ENCODE measurements at places on chromosomes 16 and 17.

GRCh38 chr17:42221886-42222745 is 27.8 kb upstream of the GHDC start:
- peak; percentile 90 for DNase-seq

- DNase-seq, result peak; percentile 56
Measured at GRCh38 chr17:31311526-31311925, 2.3 kb downstream of the EVI2B start.

DNA sequence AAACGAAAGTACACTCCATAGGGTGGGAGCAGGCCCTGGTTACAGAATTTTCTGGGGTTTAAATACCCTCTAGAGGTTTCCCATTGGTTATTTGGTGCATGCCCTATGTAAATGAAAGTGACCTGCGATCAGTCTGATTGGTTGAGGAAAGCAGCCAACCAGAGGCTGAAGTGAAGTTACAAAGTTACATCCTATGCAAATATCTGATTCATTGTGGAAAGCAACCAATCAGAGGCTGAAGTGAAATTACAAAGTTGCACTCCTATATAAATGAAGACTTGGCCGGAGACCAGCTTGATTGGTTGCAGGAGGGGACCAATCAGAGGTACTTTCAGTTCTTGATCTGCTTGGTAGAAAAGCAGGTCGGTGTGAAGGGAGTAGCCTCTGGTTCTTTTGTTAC is 24.4 kb downstream of the NAA60 start:
- peak; percentile 65 for DNase-seq

DNA sequence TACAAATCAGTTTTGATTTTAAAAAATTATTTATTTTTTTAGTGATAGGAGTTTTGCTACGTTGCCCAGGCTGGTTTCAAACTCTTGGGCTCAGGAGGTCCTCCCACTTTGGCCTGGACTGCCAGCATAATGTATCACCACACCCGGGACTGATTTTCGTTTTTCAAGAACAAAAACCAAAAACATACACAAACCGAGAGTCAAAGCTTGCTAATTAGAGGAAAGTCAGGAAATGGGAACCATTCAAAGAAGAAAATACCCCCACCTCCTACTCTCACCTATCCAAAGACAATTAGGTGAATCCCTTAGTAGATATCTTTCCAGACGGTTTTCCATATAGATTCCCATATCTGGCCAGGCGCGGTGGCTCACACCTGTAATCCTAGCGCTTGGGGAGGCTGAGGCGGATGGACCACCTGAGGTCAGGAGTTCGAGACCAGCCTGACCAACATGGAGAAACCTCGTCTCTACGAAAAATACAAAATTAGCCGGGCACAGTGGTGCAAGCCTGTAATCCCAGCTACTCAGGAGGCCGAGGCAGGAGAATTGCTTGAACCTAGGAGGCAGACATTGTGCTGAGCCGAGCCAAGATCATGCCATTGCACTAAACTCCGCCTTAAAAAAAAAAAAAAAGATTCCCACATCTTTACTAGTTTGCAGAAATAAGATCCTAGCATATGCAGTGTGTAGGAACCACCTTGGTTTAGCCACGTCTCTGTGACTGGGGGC is 883 bp upstream of the SPN start:
- DNase-seq, result no peak

DNA sequence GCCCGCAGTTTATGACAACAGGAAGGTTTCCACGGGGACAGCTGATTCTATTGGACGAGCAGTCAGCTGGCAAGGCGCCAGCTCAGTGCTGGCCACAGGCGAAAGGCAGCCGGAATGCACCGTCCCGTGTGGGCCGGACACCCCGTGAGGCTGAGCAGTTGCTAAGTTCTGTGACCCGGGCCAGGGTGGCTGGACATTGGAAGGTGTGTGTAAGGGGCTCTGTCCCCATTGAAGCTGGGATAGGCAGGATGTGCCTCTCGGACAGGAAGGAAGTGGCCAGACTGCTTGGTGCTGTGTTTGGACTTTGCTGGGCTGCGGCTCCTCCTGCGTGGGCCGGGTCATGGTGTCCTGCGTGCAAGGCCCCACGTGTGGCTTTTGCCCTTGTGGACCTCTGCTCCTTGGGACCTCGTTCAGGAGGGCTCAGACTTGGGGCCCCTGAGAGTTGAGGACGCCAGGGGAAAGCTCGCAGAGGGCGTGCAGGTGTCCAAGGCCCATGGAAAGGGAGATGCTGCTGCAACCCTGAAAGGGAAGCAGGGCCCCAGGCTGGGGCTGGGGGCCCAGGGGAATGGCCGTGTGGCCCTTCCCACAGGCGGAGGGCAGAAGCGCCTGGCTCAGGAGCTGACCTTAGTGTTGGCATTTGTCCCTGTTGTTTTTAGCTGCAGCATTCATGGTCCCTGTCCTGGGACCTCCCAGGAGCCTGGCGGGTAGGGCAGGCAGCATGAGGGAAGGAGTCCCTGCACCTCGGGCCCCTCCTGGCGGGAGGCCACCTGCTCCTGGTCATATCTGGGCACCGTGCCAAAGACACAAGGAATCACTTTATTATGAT is 10.0 kb downstream of the BAIAP2 start:
- peak; percentile 39 for DNase-seq

DNA sequence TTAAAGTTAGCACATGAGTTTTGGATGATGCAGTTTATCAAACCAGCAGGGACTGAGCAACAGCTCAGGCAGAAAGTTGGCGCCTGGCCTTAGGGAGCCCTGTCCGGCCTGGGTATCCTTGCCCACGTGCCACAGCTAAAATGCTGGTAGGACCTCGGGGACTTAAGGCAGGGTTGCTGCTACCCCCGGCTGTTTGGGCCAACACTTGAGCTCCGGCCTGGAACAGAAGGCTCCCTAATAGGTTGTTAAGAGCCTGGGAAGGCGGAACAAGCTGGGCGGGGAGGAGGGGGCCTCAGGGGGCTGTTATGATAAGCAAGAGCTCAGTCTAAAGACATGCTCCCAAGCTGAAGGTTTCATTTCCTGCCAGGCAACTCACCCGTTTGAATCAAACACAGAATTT is 39.7 kb downstream of the CUEDC1 start:
- DNase-seq, result no peak

Data from hematopoietic multipotent progenitor cell treated with erythropoietin and hydrocortisone succinate and interleukin-3 and kit ligand, for 4 days (in vitro differentiated cells).